ENCODE measurements at places on chromosomes 7 and 10.
A peak's percentile ranks its signal among the peaks of the same experiment; 100 is the strongest.

- DNase-seq, result no peak
Measured at GRCh38 chr10:129742742-129743550, 221.1 kb downstream of the EBF3 start.

- no peak for DNase-seq
Measured at GRCh38 chr7:139675127-139676125, 102.4 kb downstream of the HIPK2 start.

GRCh38 chr10:31124852-31125251 lies 93.2 kb upstream of the ZNF438 start:
- no peak for DNase-seq

DNA sequence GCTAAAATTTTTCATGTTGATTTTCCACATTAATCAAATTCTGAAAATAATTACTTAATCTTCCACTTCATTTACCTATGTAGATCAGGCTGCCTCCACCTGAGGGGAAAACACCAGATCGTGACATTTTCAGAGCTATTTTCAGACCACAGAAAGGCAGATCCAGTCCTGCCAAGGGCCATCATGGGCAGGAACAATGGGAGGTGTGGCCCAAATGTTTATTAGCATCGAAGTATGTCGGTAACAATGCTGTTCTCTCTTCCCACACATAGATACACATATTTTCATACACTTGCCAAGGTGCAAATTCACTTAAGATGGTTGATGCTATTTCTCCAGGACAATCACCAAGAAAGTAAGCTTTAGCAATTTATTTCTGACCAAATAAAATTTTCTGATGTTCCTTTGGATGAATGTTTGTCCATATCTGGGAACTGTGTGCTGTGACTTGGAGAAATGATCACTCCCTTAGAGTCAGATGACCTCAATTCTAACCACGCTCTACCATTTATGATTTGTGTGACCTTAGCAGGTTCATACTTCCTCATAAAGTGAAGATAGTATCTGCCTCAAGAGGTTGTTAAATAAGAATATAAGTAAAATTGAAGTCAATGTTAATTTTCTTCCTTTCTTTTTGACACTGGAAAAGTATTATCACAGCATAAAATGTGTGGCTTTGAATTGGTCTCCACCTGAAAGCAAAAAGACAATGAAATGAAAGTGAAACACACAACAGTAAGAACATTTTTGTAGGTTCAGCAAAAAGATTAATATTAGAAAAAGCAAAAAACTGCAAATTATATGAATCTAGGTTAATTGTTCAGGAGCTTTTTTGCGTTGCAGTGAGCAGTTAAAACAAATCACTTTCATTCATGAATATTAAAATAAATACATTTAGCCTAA lies 310.4 kb upstream of the PHF14 start:
- no peak for DNase-seq

- DNase-seq, result no peak
Measured at GRCh38 chr7:108777966-108778365, 208.3 kb downstream of the DNAJB9 start.

GRCh38 chr7:107029764-107030286 lies 14.7 kb upstream of the PRKAR2B start:
- DNase-seq, result no peak

DNA sequence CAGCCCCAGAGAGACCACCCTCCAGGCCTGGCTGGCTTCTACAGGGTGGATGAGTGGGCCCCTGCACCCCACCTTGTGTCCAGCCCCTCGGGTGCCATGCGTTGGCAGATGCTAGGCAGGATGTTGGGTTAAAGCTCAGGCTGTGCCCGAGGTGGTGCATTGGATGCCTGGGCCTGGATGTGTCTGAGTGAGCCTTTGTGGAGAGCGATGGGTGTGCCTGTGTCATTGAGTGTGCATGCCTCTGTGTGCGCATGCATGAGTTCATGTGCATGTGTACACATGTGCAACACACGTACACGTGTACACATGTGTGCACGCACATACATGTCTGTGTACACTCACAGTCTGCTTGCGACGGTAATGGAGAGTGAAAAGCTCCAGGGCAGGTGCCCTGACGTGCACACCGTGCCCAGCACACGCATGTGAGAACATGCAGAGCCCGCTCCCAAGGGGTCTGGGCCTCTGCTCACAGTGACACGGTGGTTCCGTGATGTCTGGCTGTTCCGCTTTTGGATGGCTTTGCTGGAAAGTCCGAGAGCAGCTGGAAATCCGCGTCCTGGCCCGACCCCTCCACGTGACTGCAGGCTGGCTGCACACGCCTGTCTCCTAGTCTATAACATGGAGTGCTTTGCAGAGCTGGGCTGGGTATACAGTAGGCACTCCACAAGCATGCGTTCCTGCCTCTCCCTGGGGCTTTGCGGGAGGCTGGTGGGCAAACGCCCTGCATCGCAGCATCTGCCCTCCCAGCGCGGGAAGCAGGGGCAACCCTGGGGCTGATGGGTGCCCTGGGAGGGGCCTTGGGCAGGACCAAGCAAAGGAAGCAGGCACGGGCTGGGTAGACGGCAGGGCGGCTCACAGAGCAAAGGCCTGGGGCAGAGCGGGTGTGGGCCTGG lies 36.9 kb downstream of the ELFN1 start:
- no peak for DNase-seq

DNA sequence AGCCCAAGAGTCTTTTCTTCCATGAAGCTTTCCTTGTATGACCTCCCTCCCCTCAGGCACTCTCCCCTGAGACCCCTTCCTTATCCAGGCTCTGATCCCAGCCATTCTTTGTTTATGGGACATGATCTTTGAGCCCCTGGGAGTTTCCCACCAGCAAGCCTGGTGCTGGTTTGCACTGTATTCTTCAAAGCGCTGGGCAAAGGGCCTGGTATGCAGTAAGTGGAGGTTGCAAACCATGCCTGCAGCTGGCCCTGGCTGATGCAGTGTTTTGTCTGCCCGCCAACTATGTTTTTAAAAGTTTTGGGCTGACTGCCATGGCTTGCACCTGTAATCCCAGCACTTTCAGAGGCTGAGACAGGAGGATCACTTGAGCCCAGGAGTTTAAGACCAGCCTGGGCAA lies 6.8 kb upstream of the NODAL start:
- no peak for DNase-seq

DNA sequence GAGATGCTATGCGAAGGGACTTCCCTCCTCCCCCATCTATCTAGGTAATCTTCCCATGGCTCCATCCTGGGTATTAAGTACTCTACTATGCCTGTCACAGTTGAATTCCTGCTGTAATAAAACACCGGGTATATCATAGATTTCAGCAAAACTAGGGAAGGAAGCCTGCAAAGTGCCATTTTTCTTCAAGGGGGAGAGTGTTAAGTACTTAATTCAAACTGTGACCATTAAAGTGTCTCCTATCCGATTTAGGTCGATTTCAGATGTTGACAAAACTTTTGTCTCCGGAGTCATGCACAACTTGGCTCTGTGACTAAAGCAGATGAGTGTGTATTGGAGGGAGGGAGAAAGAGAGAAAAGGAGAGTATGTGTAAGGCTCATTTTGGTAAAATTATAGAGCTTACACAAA lies 4.6 kb downstream of the HOXA4 start:
- no peak for DNase-seq

GRCh38 chr10:24242562-24242961 lies 33.6 kb downstream of the KIAA1217 start:
- DNase-seq, result no peak

DNA sequence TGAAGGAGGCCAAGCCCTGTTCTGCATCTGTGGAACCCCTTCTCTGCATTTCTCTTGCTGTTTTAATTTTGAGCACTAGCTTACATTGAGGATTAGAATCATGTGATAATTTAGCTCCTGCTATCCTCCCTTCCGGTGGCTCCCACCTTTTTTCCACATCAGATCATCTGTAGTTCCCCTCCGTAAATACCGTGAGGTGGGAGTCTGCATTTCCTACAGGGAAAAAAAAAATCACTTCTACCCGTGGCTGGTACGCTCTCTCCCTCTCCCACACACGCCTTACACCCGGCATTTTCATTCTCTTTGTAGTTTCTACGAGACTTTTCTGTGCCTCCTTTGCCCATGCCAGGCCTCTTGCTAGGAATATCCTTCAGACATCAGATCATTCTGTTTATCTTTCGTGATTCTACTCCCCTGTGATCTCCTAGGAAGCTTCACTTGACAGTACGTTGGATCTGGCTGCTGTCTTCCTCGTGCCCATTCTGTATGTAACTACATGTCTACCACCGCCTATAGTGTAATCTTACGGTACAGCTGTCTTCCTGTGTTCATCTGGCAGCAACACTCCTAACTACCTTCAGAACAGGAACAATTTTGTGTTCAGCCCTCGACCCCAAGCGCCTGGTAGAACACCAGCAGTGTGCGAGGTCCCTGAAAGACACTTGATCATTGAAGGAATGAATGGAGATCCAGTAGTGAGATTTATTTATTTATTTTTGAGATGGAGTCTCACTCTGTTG lies 41.7 kb upstream of the OCM start:
- no peak for DNase-seq

GRCh38 chr7:131513245-131514061 lies 43.0 kb downstream of the PODXL start:
- peak; percentile 92 for DNase-seq

- DNase-seq, result no peak
Measured at GRCh38 chr10:123249894-123250293, 95.7 kb downstream of the BUB3 start.

GRCh38 chr10:26837139-26837538 lies 23.6 kb downstream of the ABI1 start:
- no peak for DNase-seq

DNA sequence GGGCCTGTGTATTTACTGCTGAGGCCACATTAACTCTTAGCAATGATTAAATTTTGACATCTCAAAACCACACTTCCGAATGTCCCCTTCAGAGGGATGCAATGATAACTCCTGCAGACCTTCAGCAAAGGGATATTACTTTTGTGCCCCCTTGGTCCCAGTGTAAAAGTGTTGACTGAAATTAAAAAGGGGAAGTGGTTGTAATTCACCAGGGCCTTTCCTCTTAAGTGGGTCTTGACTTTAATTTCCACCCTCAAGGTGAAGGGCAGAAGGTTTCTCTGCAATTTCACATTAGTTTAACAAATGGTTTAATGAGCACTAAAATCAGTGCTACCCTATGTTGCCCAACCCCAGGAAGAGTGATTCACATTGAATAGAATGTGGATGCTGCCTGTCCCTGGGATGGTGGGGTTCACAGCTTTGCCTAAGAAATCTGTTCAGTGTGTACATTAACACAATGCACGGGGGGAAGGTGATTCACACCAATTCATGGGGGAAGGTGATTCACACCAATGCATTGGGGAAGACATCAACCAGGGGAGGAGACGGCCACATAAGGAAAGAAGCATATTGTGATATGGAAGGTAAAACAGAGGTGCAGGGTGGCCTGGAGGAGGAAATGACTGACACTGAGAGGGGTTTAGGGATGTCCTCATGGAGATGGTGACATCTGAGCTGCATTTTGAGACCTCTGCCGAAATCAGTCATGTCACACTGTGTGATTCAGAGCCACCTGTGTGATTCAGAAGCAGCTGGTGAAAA lies 19.4 kb upstream of the TNS3 start:
- DNase-seq, result peak; percentile 43

- DNase-seq, result no peak
Measured at GRCh38 chr7:53776323-53776722, 740.9 kb downstream of the POM121L12 start.

DNA sequence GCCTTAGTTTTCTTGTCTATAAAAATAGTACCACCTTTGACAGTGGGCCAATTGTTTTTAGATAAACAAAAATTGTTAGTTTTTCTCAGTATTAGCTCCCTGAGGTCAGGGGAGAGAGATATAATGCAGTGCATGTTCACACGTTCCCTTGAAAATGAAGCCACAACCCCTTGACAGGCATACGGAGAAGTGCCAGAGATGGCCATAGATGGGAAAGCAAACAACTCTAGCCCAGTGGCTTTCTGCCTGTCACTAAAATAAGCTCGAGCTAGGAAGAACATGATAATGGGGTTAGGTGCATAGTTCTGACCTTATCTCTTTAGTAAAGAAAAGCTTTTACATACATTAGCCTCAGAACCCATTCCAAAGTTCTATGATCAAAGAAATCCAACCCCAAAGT lies 124.9 kb downstream of the CHRM2 start:
- DNase-seq, result no peak

DNA sequence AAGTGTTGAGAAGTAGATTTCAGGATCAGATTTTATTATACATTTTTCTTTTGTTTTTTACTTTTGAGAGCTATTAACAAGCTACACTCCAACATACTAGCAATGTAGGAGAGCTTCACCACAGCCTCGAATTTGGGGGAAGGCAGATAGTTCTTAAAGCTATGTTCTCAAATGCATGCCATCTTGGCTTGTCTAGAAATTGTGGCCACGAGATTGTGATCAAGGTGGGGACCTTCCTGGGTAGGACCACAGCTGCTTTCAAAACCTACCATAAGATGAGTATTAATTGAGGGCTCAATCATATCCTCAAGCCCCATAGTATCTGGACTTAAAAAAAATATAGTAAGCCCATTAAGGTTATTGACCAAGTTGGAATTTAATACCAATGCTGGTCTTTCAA lies 27.9 kb upstream of the JAZF1 start:
- no peak for DNase-seq

DNA sequence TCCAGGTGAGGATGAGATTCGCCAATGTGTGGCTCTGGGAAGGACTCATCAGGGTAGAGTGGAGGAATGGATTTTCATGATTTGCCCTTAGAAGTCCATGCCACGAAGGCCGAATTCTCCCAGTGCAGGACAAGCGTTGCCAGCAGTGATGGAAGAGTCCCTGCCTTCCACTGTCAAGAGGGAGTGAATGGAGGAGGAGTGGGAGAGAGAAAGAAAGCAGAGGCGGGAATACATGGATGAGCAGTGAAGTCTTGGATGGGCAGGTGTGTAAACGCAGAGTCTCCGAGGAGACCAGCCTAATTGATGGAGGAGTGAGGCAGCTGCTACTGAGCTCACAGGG lies 419.2 kb downstream of the GLRX3 start:
- DNase-seq, result no peak

DNA sequence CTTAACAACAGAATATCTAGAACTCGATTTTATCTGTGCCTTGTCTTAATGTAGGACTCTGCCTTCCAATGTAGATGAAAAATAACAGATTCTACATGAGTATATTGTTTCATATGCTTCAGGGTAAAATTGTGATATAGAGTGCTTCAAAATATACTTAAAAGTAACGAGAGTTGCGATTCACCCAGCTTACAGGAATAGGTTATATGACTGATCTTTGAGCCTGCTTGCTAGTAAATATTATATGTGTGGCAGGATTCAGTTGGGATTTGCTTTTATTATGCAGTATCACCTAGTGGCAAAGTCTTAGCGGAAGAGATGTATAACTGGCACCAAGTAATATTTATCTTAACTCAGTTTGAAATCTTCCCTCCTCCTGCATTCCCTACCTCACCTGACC lies 183.3 kb downstream of the SEMA3E start:
- DNase-seq, result no peak

DNA sequence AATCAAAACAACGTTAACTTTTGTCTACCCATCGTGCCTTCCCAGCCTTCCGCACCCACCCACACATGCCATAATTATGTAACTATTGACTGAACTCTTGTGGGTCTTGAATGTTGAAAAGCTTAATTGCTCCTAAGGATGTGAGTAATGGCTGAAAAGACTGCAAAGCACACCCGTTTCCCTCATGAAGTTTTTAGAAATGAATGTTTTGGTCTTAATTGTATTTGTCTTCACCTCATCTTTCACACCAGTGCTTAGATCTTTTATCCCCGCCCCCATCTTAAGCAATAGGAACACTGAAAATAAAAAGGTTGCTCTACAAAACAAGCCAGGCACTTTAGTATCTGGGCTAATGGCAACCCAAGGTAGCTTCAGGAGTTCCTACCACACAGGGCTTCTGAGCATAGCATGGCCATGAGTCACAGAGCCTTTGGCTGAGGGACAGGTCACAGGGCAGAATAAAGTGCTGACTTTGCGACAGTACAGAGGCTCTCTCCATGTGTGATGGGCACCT lies 690.5 kb downstream of the PARD3 start:
- DNase-seq, result peak; percentile 62

All from HT-29 (cell line).